ENCODE measurements at places on chromosomes 11 and 22.

DNA sequence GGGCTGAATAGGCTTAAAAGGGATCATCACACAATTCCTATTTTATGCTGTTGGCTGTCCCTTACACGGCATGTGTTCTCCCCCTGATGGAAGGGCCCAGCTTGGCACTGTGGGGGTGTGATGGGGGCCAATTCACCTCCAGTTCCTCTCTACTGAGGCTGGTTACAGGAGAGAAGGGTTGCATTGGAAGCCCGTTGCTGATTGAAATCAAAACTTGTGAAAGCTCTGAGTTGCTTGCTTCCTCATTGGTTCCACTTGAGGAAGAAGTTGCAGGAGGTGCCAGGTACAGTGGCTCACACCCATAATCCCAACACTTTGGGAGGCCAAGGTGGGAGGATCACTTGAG lies 13.3 kb upstream of the PRG2 start:
- DNase-seq = no peak

DNA sequence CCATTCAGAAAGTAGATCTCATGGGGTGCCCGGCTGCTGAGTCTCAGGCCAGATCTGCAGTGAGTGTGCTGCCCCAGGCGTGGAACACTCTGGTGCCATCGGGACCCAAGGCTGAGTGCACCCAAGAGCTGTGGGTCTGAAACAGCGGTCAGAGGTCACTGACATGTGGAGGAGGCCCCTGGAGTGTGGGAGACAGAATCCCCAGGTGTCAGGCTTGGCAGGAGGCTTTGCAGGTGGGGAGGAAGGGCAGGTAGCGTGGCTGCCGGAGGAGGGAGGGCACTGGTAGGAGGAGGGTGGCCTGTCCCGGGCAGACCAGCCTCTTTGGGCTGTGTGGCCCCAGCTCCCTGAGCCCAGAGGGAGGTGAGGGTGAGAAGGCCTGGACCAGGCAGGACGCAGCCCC lies 31.7 kb upstream of the KRTAP5-6 start:
- DNase-seq = no peak

DNA sequence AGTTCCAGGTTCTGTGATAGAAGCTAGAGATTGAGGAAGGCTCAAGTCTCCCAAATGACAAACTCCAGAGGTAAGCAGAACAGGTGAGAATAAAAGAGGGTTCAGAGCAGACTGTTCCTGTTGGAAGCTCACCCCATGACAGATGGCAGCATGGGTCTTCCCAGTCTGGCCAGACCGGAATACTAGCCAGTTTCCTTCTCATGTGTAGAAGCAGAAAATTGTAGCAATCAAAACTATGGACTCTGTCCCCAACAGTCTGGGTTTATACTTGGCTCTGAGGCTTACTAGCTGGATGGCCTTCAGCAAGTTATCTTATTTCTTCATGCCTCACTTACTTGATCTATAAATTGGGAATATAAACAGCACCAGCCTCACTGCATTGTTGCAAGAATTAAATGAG lies 494.8 kb downstream of the MN1 start:
- peak; percentile 0 for DNase-seq

DNA sequence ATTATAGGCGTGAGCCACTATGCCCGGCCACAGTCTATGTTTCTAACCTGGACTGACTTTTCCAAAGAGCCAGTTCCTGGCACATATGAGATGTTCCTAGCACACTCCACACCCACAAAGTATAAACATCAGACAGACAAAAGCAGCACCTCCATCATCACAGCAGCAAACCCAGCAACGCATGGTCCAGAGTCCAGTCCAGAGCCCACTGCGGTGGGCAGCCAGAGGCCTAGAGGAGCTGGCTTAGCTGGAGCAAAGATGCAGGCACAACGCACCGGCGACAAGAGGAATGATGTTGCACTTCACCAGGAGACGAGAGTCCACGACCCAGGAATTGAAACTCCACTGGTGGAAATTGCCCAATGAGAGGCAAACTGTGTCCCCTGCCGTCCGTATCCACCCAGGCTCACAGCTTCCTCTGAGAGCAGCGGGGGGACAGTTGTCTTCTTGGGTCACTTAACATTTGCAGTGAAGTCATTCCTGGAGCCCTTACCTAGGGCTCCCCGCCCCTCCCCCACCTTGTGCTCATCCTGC lies 36.6 kb downstream of the RPS6KA4 start:
- no peak for DNase-seq

GRCh38 chr22:49331223-49331815 lies 496.4 kb downstream of the BRD1 start:
- no peak for DNase-seq
